ENCODE measurements at places on chromosomes 12 and 14.

- no peak for DNase-seq
These were observed 273.3 kb downstream of the ALG10 start for GRCh38 chr12:34295366-34296142.

DNA sequence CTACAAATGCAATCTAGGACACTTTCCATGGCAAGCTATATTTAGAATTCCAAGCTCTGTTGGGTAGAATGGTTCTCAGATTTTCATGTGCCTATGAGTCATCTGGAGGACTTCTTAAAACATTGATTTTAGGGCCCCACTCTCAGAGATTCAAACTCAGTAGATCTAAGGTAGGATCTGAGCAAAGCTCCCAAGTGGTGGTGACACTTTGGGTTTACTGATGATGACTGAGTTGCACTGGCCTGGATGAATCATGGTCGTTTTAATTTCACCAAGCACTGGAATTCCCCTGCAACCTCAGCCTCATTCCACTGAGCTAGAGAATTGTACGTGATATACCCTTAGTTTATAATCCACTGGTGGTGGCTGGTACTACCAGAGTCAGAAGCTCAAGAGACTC is 86.5 kb downstream of the PPM1H start:
- no peak for DNase-seq

GRCh38 chr14:90400904-90401561 is 4.2 kb downstream of the CALM1 start:
- no peak for DNase-seq

GRCh38 chr12:12191008-12191407 is 75.8 kb downstream of the LRP6 start:
- DNase-seq: no peak

- no peak for DNase-seq
These were observed 10.6 kb downstream of the PHLDA1 start for GRCh38 chr12:76020731-76021672.

- DNase-seq: no peak
These were observed 4.7 kb upstream of the KRT7 start for GRCh38 chr12:52228366-52228765.

DNA sequence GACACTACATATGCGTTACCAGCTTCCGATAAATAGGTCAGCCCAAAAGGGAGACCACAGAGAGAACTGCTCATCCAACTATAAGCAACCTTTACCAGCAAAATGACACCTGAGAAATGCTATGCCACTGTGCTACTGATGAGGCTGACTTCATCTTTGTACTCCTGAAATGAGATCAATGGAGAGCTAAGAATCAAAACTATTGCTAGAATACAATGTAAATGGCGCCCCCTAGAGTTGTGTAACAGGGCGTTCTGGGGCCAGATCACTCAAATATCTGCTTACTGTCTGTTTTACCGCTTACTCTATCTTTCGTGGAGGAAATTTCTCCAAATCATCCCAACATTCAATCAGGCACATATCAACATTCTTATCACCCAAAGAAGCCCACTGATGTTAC is 4.6 kb downstream of the ZNF384 start:
- peak; percentile 55 for DNase-seq

GRCh38 chr14:56210571-56210970 is 92.4 kb downstream of the PELI2 start:
- no peak for DNase-seq

GRCh38 chr12:59403259-59403932 is 192.4 kb upstream of the SLC16A7 start:
- peak; percentile 10 for DNase-seq

- no peak for DNase-seq
These were observed 344.5 kb downstream of the AEBP2 start for GRCh38 chr12:19783547-19784444.

DNA sequence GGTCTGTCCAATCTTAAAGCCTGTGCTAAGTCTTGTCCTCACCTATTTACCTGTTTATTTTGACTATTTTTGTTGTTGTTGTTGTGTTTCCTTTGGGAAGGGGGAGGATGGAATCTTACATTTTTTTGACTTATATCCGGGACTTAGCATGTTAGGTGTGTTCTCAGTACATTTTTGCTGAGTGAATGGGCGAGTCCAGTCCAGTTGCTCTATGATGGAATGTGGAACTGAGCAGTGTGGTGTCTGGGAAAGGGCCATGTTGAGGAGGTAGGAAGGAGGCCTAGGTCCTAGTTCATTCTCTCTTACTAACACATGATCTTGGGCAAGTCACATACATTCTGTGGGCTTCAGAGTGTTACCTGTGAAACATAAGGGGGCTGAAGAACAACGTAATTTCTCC is 80.9 kb upstream of the SLC38A2 start:
- DNase-seq: no peak

- DNase-seq: no peak
These were observed 687 bp downstream of the RAB35 start for GRCh38 chr12:120115692-120116440.

All from GM13977 (cell line).